IMR-90 (cell line): ENCODE measurements at places on chromosomes 6 and 20. TPM values are rescaled to one million over a fixed set of nuclear protein-coding genes. Genes with fewer than 3 reads are reported as not detected.

GRCh38 chr20:53829724-53830521 is 236.3 kb upstream of the ZNF217 start:
- peak; percentile 51 for DNase-seq

GRCh38 chr20:33275215-33275614 is 7.8 kb upstream of the BPIFB1 start:
- no peak for DNase-seq

The PLTP gene
- total RNA-seq: 5.0 and 5.4 TPM in 2 replicates

DNA sequence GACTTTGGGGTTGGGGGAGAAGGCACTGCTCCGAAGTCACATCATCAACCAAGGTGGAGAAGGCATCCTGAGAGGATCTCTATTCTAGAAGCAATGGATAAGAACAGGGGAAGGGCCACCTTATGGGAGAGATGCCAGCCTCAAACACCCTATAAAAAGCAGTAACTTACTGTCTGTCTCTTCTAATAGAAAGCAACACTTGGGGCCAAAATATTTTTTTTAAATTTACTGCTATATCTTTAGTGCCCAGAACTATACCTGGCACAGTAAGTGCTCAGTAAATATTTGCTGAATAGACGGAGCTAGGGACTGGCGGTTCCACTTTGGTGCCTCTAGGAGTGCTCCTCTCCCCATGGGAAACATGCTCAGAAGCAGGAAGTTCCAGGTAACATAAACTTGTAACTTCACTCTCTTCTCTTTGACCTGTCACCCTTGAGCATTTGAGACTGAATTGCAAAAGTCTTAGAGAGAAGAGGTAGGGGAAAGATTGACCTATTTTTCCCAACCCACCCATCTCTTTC is 807 bp upstream of the OTOR start:
- DNase-seq: no peak

The EBF4 gene
- total RNA-seq: under 0.01 and 0.18 TPM in 2 replicates

DNA sequence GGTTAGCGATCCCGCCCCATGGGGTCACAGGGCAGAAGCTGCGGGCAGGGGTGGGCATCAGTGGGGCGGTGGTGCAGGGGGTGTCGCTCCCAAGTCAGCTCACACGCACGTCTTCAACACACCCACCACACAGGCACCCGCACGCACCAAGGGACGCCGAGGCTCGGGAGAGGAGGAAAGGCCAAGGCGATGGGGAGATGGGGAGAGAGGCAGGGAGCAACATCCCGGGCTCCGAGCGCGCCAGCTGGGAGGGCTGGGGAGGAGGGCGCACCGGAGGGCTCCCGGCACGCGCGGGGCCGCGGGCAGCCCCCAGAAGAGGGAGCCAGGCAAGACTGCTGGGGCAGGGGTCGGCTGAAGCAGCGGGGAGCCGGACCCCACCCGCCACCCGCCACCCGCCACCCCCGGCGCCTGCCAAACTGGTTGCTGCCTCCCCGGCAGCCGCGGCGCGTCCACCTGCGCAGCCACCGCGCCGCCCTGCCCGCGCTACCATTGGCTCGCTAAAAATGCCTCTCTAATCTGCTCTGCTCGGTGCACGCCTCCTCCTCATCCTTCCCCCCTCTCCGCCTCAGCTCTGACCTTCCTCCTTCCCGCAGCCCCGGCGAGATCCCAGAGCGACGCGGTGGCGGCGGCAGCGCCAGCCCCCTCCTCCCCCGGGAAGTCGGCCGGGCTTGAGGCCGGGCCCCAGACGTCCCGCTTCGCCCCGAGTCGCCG is at the start of gene PACSIN1:
TSS of gene PACSIN1 (plus strand) at position 546 of the 711 bp plus-strand sequence. CDS start 60,230 bp downstream, outside the sequence.
- DNase-seq: no peak

DNA sequence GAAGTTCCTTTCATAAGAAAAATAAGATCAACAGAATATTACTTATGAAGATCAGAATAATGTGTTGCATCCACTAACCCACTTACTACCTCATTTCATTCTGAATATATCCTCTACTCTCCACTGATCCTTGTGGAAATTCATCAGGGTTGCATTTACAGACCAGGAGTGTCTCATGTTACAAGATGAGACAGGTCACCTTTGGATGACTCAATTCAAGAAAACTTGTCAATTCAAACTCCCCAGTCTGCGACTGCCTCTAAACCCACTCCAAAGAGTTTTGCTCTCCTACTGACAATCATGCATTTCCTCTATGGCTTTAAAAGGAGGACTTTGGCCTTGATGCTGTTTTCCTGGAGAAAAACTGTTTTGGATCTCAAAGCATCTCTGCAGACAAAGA is 68.4 kb downstream of the ID4 start:
- DNase-seq: no peak

DNA sequence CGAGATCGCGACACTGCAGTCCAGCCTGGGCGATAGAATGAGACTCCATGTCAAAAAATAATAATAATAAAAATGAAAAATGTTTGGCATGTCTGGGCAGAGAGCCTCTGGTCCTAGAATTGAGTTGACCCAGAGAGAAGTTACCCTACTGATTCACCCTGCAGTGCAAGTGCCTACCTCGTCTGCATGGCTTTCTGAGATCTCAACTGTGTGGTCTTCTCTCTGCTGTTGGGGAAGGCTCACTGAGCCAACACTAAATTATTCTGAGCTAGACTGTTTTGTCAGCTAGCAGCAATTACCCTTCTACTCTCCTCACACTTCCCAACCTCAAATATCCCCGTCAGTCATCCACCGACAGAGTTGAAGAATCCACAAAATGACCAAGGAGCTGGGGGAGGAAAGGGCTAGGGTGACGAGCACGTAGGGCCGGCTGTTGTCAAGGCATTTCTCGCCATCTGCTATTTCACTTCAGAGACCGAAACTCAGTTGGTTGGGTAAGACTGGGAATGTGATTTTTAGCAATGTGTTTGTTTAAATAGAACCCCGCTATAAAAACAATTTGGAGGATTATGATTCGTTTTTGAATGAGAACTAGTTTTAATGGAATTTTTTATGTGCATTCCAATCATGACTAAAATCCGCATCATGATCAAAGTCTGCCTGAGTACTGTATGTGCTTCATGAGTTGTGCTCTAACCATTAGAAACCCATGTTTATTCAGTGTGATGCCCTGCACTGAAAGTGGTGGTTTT is 9.4 kb downstream of the MAS1 start:
- peak; percentile 93 for DNase-seq

DNA sequence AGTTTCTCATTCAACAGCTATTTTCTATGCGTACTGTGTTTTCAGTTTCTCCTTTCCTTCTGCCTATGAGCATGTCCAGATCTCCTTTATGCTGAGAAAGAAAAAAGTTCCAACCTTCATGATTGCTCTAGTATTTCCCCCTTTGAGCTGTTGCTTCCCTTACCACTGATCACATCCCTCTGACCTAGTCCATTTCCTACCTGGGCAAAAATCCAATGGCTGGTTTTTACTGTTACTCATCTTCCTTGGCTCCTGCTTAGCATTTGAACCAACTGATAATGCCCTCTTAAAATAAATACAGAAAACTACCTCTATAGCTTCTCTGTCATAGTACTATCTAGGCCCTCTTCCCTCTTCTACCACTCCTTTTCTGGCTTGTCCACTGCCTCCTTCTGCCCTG is 6.0 kb downstream of the RFX6 start:
- DNase-seq: no peak

GRCh38 chr6:166351715-166352285 is 9.5 kb upstream of the SFT2D1 start:
- DNase-seq: no peak

DNA sequence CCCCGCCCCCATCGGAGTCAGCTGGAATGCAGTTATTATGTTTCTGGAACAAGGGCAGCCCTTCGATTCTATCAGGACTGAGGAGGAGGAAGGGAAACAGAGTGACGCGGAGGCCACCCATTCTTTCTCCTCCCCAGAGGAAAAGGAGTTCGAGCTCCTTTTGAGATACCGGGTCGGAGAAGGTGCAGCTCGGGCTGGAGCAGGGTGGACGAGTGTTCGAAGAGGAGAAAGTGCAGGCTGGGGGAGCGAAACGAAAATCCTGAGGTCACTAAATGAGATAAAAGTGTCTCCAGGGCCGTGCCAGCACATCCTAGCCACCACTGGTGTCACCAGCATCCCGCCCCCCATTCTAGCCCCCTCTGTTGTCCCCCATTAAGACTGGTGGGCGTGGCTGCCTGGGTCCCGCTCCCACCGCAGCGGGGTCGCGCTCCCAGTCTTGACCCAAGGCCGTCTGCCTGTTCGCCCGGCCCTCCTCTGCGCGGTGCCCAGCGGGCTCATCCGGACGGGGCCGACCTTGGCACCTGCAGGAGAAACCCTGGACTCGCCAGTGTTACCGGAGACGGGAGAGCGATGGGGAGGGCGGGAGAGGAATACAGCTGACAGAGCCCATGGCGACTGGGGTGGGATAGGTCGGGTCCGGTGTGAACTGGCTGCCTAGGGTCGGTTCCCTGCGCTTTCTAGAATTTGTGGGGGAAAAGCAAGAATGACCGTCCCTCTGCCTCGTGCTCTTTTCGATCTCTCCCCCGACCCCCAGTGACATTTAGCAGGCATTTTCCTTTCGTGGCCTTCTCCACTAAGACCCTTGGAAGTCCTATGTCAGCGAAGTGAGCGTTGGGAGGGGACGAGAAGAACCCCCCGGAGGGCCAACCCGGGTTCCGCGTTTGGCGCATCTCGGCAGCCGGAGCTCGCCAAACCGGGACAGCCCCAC is 16.2 kb downstream of the FOXA2 start:
- no peak for DNase-seq

GRCh38 chr20:39849664-39850063 is 839.4 kb downstream of the MAFB start:
- DNase-seq: peak; percentile 94

DNA sequence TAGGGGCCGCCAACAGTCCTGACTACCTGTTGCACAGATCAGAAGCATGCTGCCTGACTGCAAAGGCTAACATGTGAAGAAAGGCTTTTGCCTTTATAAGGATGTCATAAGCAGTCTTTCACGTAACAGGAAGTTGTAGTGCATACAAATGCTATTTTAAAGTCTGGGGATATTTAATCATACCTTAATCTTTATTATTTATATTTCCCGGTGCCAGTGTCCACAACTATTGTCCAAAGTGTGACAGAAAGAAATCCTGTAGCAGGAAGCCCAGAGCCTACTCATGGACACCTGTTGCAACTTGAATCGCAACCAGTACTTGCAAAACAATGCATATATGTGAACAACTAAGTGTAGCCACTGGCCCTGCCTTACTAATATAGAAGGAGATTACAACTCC is 235.8 kb downstream of the ALDH8A1 start:
- DNase-seq: no peak

The ME1 gene
- total RNA-seq: 24.4 and 32.2 TPM in 2 replicates

The NR2E1 gene
- not detected in 2 replicates for total RNA-seq

GRCh38 chr6:128335963-128336362 is 184.4 kb downstream of the PTPRK start:
- DNase-seq: no peak

DNA sequence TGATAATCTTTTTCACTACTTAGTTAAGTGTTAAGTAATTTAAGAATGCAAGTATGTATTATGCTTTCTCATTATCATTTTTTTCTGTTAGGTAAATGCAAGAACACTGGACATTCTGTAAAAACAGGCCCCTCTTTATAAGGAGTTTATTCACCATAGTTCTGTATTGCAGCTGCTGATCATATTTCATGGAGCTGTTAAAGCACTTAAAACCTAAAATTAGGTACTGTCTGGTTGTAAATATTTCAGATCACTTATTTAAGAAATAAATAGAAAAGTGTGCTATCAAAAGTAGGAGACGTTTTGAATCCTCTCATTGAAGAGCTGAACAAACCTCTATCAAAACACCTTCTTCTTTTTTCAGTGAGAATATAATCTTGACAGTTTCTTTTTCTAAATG is 3.9 kb downstream of the EYA4 start:
- no peak for DNase-seq

The MTHFD1L gene
- 53.2 and 53.9 TPM in 2 replicates for total RNA-seq

The ARFGEF3 gene
- total RNA-seq: under 0.01 TPM in 2 replicates

The WFDC5 gene
- total RNA-seq: not detected in 2 replicates

GRCh38 chr6:113500221-113500620 is 356.9 kb upstream of the MARCKS start:
- DNase-seq: no peak

- DNase-seq: peak; percentile 61
Measured at GRCh38 chr6:53707108-53707897, 41.7 kb upstream of the KLHL31 start.

The PKHD1 gene
- not detected in 2 replicates for total RNA-seq

GRCh38 chr6:141685416-141685815 is 447.3 kb upstream of the GJE1 start:
- DNase-seq: peak; percentile 25
